Esophagus squamous epithelium (tissue), 5 donors: ENCODE measurements at places on chromosomes 11 and 22.

GRCh38 chr22:24481641-24482040 is 13.5 kb upstream of the UPB1 start:
- no peak for DNase-seq

- DNase-seq: no peak
These were observed 8.7 kb downstream of the MYO18B start for GRCh38 chr22:25750569-25751173.

DNA sequence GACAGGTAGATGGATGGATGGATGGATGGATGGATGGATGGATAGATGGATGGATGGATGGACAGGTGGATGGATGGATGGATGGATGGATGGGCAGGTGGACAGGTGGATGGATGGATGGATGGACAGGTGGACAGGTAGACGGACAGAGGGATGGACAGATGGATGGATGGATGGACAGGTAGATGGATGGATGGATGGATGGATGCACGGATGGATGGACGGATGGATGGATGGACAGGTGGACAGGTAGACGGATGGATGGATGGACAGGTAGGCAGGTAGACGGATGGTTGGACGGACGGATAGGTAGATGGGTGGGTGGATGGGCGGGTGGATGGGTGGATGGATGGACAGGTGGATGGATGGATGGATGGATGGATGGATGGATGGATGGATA is 24.3 kb downstream of the PDGFB start:
- DNase-seq: no peak

DNA sequence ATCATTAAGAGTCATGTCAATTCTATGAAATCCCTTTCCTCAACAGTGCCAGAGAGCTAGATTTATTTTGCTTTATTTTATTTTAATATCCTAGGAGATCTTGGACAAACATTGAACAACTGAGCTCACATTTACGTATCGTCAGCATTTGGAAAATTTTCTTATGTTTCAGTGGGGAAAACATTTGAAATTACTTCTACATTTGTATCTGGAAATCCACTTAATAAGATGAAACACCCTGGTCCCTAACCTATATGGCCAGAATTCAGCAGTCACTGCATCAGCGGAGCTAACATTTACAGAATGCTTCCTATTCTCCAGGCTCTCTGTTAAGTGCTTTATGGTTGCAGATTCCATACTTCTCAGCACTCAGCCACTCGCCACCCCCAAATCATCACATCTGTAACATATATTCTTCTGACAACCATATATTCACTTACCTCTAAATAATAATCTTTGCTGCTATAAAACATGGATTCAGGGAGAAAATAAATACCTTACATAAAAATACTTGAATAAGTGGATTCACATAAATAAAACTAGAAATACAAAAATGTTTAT is 773.9 kb downstream of the JRKL start:
- no peak for DNase-seq

DNA sequence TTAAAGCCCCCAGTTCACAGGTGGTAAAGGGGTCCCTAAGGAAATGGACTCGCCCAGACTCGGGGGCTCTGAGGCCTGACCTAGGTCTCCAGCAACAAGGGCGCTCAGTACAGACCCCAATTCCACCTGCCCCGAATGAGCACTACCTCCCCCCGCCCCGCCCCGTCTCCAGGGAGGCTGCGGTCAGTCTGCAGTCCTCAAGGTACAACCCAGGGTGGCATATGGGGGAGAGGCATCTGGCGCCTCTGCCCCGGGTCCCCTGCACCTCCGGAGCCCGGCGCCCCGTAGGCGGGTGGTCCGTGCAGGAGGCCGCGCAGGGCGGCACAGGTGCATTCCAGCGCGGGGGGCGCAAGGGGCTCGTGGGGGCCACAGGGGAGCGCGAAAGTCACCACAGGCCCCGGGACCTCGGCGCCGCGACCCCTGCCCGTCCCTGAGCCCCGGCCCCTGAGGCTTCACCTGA is 361 bp downstream of the CTSD start:
- DNase-seq: no peak

- no peak for DNase-seq
These were observed 1.2 kb downstream of the DRD2 start for GRCh38 chr11:113473983-113474361.

- DNase-seq: no peak
These were observed 158.9 kb downstream of the MYO18B start for GRCh38 chr22:25900880-25901279.

DNA sequence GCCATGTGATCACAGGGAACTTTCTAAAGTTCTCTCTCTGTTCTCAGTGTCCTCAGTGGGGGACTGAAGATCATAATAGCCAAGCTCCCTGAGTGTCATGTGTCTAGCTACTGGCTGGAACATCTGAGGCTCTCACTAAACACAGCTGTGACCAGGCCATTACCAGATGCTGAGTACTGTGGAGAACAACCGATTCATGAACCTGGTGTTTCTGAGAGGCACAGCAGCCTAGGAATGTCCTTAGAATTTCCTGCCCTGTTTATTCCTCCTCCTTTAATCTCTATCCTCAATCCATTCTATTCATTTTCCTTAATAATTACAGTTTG is 93.0 kb downstream of the ME3 start:
- DNase-seq: no peak

DNA sequence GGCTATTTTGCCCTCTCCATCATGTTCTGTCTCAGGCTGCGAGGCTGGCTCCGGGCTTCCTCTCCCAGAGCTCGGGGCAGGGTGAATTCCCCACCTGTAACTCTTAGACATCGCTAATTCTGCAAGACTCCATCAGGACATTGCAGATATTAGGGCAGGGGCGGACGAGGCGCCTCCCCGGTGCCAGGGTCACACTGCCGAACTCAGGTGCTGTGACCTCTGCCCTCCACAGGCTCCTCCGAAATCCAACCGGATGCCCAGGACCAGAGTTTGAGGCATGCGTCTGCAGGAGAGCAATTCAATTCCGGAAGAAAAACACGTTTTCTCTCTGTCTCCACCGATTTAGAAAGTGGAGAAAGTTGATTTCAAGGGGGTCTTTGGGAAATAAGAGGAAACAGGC is 542.7 kb downstream of the BRD1 start:
- no peak for DNase-seq

DNA sequence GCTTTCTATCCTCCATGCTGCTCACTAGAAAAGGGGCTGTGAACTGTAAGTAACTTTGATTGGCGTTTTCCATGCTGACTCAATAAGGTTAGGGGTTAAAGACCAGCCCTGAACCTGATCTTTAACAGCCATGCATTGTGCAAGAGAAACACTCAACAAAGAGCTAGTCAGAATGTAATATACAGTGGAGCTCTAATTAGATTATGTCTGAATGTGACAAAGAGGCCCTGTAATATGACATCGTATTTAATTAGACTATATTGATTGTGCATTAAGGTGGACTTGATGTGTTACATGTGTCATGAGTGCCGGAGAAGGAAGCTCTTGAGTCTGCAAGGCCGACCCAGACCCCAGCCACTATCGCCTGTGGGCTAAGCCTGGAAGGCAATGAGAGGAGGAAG is 70.5 kb downstream of the PKNOX2 start:
- DNase-seq: no peak

DNA sequence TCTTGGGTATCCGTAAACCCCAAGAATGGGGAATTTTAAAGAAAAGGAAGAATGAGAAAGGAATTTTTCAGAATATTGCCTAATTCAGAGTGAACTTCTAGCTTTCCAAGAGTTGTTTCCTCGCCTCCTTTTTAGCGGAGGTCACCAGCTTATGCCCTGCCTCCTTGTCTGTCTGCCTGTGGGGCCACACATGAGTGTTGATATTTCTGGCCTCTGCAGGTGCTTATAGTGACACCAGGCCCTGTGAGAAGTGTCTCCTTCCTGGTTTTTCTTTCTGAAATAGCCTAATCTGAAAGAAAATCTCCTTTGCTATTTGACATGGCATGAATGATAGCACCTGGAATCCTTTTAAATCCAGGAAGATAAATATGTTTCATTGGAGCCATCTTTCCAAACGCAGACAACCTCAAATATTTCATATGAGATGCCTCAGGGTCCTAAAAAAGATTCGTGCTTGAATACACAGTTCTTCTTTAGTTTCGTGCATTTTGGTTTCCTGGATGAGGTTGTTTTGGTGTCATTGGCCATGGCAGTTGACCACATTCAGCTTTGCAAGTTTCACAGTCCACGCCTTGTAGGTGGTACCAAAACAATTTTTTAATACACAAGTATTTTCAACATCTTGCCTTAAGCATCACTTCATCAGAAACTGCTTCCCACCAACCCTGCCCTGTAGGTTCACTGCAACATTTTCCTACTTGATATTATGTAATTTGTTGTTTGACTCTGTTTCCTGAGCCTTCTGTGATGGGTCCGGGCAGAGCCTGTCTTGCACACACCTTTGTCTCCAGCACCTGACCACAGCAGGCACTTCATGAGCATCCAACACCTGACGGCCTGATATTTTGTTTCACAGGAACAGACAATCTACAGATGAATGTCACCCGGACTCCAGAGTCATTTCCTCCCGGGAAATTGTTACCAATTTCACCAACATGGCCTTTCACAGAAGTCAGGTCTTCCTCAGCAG is 159.4 kb downstream of the C11orf91 start:
- no peak for DNase-seq

DNA sequence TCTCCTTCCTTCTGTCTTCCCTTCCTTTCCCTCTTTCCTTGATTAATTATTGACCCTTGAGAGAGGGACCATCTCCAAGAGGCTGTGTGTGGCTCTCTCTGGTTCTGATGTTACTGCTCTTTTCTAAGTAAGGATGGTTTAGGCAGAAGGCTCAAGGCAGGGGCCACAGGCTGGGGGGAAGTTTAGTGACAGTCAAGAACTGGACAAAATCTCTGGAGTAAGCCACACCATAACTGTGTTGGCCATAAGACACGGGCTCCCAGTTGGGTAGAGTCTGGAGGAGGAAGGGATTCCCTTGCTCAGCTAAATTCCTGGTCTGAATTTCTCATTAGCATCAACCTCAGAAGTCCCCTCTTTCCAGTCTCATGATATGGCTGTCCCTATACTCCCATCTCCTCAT is 74.7 kb downstream of the BUD13 start:
- no peak for DNase-seq

DNA sequence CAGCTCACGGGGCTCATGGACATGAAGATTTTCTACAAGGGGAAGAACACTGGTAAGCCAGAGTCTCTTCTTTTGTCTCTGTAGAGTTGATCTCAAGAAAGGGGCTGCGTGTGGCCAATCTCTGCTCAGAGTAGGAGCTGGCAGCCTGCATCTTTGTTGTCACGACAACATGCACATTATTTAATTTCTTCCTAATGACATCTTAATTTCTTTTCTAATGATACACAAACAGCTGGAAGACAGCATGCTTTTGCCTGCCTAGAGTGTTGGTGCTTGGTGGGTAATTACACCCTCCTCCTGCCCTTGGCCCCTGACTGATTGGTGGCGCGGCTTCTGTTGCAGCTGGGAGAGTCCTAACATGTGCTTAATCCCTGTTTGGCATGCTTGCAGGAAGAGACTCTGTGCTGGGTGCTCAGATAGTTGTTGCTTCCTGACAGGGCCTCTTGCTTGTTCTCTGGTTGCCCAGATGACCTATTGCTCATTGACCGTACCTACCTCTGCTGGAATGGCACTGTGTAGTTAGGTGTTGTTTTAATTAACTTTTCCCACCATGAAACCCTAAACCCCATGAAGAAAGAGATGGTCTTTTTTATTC is 106.9 kb upstream of the SORL1-AS1 start:
- no peak for DNase-seq

GRCh38 chr11:45930951-45931570 is 8.6 kb downstream of the LARGE2 start:
- no peak for DNase-seq

DNA sequence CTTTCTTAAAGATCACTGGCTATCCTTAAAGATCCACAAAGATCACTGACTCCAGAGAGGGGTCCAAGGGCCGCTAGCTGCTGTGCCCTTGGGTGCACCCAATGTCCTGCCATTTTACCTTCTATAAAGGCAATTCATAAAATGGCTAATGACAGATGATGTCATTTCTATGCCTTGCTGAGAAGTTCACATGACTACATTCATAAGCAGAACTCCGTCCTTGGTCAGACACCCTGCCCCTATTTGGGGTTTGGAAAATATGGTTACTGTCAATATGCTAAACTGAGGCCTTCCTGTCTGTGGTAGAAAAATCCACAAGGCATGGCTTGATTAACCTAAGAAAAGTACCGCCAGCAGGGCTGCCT is 60.9 kb upstream of the BMAL1 start:
- no peak for DNase-seq

- no peak for DNase-seq
These were observed 1.9 kb upstream of the GCAT start for GRCh38 chr22:37805810-37806277.

DNA sequence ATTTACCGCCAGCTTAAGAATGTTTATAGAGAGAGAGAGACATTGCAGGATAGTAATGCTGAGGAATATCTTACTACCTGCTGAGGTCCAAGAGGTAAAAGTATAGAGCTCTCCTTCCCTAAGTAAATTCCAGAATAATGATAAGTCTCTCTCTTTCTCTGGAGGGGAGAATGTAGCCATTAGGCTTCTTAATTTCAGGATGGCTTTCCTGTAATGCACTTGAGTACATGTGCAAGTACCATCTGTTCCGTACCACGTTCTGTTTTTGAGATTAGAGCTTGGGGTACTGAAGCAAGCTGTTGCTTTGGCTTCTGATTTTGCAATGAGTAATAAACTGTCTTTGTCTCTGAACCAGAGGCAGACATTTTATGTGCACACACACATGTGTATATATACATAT is 1314.0 kb downstream of the JRKL start:
- no peak for DNase-seq

DNA sequence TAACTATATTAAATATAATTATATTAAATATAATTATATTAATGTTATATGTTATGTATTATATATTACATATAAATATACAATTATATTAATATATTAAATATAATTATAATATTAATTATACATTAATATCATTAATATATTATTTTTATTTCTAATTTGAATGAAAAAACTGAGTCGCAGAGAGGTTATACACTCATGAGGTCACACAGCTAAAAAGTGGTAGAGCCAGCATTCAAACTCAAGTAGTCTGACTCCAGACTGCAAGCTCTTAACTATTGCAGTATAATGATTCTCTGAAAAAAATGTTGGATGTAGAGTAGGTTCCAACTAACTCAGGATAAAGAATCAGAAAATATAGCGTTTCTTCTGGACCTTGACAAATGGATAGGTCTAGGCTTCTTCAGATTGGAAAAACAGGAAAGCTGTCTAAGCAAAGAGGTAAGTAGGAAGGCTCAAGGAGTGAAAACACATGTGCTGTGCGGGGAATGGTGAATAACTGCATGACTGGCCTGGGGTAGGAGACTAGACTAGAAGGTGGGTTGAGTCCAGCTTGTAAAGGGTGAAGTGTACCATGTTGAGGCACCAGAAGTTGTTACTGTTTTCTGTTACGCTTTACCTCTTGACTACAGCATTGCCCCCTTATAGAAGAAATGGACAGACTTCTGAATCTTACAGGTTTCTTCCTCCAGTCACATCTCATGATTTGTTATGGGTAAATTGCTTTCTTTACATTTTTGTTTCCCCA is 80.3 kb downstream of the TRIM44 start:
- DNase-seq: no peak

GRCh38 chr11:46229230-46229629 is 48.2 kb upstream of the CREB3L1 start:
- DNase-seq: no peak

GRCh38 chr22:46295277-46295971 is 1.2 kb upstream of the GTSE1 start:
- DNase-seq: no peak
